ENCODE measurements at places on chromosomes 5 and 9.

GRCh38 chr5:173065155-173065554 lies 9.0 kb downstream of the CREBRF start:
- DNase-seq, result no peak

GRCh38 chr5:33657804-33658440 lies 217.2 kb downstream of the TARS1 start:
- no peak for DNase-seq

DNA sequence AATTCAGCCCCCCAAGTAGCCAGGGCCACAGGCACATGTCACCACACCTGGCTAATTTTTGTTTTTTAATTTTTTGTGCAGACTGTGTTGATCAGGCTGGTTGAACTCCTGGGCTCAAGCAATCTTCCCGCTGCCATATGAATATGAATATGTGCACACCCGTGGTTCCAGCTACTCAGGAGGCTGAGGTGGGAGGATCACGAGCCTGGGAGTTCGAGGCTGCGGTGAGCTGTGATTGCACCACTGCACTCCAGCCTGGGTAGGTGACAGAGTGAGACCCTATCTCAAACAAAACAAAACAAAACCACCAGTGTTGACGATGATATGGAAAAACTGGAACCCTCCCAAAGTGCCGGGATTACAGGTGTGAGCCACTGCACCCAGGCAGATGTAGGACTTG lies 32.0 kb downstream of the EHMT1 start:
- no peak for DNase-seq

DNA sequence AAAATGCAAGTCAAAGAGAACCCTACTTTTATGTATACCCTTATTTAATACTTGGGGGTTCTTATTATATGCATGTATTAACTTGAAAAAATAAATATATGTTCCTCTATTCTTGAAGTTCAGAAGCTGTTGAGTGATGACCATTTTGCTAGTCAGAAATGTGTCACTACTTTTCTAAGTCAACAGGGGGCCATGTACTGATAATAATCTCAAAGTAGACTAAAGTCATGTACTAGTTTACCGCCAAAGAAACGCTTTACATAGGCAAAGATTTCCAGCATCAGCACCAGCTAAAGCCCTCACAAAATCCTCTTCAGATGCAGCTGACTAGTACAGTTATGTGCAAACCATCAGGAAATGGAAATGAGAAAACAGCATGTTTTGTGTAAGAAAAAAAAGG lies 5.7 kb upstream of the BHMT start:
- DNase-seq, result no peak

GRCh38 chr5:178476531-178476930 lies 113.7 kb downstream of the COL23A1 start:
- no peak for DNase-seq

DNA sequence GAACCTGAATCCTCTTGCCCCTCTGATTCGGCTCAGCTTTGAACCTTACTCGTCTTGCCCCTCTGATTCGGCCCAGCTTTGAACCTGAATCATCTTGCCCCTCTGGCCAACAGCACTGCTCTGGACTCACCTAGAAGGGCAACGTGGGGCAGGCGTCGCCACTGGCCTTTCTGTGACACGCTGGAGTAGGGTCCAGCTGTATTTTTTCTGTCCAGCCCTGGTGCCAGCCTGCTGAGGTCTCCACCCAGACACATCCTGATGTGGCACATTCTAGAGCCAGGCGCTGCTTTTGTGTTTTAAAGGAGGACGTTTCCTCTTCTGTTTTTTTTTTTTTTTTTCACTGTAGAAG lies 15.2 kb upstream of the CPEB4 start:
- no peak for DNase-seq

DNA sequence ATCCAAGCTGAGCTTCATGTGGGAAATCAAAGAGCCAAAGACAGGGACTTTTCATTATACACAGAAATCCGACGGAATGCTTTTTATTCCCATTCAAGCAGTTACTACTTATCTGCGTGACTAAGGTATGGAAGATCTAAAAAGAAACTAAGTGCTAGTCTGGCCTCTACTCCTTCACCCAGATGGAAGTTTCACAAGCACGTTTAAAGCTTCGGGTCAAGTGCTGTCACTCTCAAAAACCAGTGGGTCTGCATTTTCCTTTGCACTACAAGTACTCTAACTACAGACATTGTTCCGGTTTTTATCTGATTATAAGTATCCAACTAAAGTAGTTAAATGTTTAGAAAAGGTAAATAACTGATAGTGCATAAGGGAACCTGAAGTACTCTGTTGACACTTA lies 13.7 kb upstream of the MTAP start:
- no peak for DNase-seq

DNA sequence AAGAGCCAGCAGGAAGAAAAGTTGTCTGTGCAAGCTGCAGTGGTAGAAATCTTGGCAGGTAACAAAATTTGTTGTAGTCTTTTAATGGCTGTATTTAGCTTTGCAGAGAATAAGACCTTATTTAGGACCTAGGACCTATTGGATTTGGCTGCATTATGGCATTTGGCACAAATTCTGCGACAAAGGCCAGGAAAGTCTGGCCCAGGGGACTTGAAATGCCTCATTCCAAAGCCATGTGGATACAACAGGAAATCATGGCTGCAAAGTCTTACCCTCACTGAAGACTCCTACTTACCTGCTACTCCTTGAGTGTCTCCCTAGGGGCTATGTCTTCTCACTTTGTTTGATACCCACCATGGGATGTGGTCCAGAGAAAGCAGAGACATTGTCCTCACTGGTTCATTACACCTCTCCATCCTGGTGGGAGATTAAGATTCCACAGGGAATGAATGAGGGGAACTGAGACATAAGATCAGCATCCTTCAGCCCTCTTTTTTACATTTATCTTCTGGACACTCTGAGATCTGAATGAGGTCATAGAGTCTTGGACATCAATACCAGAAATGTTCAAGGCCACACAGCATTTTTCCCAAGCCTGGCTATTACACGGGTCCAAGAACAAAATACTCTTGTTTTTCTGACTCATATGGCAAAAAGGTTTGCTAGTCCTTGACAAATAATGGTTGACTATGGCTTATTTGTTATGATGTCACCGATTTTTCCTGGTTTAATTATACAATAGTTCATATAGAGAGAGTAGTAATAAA lies 119.4 kb downstream of the PDE8B start:
- DNase-seq, result no peak

DNA sequence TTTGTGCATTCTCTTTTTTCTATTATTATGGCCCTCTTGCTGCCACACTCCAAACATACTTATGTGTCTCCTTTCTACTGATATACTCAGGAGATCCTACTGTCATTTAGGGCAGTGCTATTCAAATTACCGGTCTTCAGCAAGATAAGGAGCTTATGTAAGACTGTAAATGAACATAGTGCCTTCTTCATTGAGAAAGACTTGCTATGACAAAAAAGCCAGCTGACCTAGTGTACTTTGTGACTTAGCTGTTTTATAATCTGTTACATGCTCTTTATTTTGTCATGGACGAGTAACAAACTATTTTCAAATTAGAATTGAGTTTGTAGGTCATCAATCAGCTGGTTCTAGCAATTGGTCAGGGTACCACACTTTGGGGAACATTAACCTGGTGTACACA lies 32.8 kb downstream of the RANBP17 start:
- no peak for DNase-seq

DNA sequence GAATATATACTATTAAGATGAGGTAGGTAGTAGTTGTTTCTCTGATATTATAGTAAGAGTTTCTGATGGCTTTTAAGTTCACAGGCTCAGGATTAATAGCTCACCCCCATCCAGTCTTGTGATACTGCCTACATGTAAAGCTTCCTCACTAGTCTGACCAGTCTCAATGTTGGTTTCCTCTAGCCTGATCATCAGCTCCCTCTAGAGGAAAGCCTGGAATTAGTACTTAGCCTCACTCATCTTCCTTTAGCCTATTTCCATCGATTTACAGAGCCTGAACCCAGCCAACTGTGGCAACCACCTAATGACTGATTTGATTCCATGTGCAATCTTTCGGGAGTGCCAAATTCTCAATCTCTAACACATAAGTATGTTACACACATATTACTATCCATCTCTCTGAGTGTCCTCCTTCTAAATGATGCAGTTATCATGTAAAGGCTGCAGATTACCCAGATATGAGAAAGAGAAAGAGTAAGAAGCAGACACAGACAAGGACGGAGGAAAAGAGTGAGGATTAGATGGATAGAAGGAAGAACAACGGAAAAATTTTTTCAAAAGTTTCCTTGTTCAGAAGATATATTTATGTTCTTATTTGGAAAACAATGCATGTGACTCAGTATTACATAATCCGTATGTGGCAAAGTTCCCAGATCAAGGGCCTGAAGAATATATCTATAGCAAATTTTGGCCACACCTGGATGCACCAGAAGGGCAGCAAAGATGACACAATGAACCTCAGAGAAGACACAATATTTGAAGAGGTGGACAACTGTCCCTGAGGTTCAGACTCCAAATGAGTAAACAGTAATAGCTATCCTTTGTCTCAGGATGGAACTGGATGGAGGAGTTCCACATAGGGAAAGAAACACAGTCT lies 333.7 kb downstream of the ELAVL2 start:
- no peak for DNase-seq

DNA sequence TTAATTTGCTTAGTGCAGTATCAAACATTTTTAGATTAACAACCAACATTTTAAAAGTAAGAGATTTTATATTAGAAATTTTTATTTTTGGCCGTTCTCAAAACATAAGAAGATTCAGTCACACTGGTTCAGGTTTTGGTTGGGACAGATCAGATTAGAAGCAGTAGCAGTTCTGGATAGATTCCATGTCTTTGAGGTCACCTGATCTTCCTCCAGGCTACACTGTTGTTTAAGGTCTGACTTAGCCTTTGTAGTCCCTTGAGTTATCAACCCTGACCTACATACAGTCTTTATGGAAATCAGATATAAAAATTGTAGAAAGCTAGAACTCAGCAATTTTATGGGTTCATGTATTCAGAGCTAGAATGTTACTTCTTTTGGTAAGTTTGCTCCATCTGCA lies 910.0 kb upstream of the WWC1 start:
- no peak for DNase-seq

- no peak for DNase-seq
These were observed 17.5 kb downstream of the STXBP1 start for GRCh38 chr9:127629468-127630081.

- DNase-seq, result no peak
These were observed 572.1 kb upstream of the DMAC1 start for GRCh38 chr9:8371686-8372085.

GRCh38 chr9:99779277-99779676 lies 42.4 kb upstream of the NR4A3 start:
- DNase-seq, result no peak

- no peak for DNase-seq
These were observed 282.9 kb upstream of the ATP10B start for GRCh38 chr5:161134956-161135355.

GRCh38 chr9:110252509-110253139 lies 3.7 kb downstream of the TXN start:
- no peak for DNase-seq

- no peak for DNase-seq
These were observed 30.3 kb downstream of the FOXD1 start for GRCh38 chr5:73418244-73418691.

DNA sequence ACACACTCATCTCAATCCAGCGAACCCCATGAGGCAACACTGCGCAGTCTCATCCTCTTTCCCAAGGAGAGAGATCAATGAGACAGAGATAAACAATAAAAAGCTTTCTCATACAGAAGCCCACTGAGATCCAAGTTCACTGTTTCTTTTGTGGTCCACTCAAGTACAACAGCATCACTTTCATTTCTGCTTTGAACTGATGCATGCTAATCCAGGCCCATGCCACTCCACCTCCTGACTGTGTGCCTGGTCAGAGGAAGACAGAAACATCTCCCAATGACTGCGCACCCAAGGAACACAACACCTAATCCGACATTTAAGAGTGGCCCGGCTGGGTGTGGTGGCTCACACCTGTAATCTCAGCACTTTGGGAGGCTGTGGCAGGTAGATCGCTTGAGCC lies 104.0 kb downstream of the SERINC5 start:
- no peak for DNase-seq

DNA sequence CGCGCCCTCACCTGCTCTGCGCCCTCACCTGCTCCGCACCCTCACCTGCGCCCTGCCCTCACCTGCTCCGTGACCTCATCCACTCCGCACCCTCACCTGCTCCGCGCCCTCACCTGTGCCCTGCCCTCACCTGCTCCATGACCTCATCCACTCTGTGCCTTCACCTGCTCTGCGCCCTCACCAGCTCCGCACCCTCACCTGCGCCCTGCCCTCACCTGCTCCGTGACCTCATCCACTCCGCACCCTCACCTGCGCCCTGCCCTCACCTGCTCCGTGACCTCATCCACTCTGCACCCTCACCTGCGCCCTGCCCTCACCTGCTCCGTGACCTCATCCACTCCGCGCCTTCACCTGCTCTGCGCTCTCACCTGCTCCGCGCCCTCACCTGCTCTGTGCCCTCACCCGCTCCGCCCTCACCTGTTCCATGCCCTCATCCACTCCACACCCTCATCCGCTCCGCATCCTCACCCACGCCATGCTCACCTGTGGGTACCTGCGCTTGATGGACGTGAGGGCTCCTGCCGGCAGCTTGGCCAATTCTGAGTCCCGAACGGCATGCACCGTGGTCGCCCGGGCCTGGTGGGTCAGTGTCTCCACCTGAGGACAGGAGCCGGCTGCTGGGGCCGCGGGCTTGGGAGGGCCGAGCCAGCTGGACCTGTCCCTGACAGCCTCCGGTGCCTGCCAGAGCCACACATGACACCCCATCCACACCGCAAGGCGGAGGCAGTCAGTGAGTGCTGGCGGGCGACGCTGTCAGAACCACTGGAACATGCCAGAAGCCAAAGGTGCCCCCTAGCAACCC lies 35.6 kb upstream of the NSMF start:
- DNase-seq, result no peak

DNA sequence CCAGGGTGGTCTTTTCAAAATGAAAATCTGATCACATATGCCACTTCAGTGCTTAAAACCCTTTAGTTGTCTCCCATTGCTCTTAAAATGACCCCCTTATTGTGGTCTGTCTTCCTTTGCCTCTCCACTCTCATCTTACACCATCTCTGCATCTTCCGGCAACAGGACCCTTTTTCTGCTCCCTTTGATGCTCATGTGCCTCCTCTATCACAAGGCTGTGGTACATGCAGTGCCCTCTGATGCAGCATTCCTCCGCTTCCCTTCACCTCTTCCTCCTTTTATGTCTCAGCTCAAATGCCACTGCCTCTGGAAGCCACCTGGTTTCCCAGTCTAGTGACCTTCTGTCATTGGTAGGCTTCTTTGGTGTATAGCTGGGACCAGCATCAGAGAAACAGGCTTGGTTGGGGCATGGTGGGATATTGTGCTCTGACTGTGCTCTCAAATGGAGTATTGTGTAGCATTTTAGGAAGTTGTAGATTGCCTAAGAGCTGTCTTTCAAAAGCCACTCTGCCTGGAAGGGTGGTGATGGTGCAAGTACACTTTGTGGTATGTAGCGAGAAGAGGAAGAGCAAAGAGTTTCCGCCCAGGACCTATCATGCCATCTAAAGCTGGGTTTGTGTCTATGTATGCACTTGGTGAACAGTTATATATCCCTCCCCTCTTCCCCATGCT lies 28.1 kb downstream of the ARHGAP26 start:
- no peak for DNase-seq

- DNase-seq, result no peak
These were observed 728.5 kb upstream of the ADAMTS16 start for GRCh38 chr5:4411664-4412063.
